ENCODE measurements at places on chromosomes 5 and 9.

DNA sequence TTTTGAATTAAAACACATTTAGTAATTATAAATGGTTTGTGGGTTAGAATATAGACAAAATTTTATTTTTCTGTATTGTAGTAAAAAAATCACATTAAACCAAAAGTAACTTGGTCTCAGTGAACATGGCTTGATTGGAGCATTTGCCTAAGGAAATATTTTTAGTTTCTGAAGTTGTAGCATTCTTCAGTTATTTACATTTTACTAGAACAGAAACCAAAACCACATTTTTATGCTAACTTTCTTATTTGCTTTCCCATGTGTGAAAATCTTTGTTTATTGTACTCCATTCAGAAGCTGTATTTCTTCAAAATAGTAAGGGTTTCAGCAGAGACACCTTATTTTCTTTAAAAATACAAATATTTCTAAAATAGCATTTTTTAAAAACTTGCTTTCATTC lies 129.9 kb downstream of the SGCD start:
- no peak for DNase-seq

DNA sequence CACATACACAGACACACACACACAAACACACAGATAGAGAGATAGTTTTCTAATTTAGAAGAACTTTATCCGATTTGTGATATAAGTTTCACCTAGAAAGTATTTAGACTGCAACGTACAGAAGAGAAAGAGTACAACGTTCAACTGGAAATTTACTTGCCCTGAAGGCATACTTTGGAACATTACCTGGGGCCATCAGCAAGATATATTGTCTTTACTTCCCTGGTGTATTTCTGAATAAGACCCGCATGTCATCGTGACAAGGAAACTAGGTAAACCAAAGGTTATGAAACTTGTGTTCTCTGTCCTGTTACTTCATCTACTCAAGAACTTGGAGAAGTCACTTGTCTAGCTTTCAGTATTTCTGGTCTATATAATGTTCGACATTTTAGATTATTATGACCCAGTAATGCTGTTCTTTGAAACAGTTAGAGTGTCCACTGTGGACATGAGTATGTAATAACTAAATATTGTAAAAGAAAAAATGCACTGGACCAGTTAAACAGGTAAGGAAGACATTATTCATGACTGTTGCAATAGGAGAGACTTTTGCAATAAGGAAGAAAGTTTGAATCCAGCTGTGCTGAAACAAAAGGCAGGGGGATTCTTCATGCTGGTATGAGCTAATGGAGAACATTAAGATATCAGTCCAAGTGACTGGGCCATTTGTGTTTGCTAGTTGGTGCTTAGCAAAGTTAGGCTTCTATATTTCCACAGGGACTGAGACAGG lies 1791.1 kb downstream of the MAT2B start:
- no peak for DNase-seq

- no peak for DNase-seq
Observed at GRCh38 chr9:79471580-79472543, 99.9 kb upstream of the TLE4 start.

DNA sequence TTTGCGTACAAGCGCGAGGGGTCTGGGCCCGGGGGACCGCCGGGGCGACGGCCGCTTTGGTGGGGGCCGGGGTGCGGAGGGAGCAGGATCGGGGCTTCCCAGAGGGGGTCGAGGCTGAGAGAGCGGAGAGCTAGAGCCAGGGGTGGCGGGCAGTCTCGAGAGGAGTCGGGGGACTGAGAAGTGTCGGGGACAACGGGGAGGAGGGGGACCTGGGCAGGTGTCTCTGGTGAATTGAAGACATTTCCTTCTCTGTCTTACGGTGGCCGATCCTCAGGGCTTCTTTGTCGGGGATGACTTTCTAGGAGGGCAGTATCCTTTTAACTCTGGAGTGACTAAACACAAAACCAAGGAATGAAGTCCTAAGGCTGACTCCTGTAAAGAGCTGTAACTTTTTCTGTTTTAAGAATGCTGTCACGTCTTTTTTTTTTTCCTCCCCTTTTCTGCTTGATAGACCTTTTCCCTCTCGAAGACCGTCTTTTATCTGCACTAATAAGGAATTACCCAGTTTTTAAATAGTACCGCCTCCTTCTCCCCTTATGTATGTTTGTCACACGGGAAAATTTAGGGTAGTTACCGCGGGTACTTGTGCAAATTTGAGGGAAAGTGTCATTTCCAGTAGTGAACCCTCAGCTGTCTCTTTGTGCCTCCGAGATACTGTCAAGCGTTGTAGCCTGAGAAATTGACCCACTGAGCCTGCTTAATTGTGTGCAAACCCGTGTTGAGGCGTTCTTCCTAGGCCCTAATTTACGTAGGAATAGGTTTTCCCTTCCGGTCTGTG lies 822 bp downstream of the DENND4C start:
- DNase-seq = peak; percentile 30

- no peak for DNase-seq
Observed at GRCh38 chr5:177303925-177304391, 359 bp downstream of the PRELID1 start.

GRCh38 chr9:83698976-83699585 lies 8.7 kb downstream of the UBQLN1 start:
- no peak for DNase-seq

GRCh38 chr9:129221979-129222635 lies 44.0 kb upstream of the IER5L start:
- DNase-seq = no peak

- DNase-seq = no peak
Observed at GRCh38 chr9:36731068-36731956, 158.6 kb downstream of the MELK start.

- no peak for DNase-seq
Observed at GRCh38 chr9:36451949-36452348, 51.9 kb upstream of the RNF38 start.

DNA sequence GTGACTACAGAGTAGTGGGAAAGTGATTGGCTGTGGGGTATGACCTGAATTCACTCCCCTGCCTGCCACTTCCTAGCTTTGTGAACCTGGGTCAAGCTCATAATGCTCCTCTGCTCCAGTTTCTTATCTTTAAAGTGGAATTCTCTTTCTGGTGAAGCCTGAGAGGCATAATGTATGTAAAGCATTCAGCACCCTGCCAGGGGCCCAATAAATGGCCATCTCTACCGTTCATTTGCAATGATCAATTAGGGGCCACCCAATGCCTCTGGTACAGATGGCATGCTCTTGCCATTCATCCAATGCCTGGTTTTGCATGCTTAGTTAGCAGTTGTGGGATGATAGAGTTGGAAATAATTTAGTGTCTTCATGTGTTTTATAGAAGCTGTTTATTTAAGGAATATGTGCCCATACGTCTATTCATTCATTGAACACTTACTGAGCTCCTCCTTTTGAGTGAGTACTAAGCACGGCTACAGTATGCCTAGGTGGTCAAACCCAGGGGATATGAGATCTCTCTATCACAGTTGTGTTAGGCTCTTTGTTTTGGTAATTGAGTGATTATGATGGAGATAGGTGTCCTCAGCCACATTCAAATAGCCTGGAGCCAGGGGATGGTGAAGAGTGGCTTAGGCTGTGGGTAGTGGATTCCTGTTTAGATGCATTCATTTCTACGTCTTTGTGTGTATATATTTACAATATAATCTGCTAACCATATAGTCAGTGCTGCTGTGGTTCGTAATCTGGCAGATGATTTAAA lies 15.3 kb downstream of the ZNF462 start:
- no peak for DNase-seq

DNA sequence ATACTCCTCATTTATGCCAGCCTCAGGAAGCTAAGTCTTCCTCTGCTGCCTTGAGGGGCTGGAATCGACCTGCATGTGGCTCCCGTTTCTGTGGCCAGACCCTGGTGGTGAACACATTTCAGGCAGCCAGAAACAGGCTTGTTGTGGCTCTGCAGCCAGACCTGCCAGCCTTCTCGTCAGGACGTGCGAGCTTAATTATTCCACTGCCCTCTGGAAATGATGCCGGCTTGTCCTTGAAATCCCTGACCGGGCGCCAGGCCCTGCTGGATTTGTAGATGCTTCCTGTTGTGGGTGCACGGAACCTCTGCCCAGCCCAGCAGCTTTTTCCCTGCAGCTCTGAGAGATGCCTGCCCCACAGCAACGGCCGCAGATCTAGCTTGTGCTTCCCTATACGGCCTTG lies 41.6 kb downstream of the PDZD2 start:
- DNase-seq = no peak

- no peak for DNase-seq
Observed at GRCh38 chr5:60598424-60598823, 101.5 kb downstream of the DEPDC1B start.

GRCh38 chr5:36900283-36900682 lies 23.7 kb downstream of the NIPBL start:
- DNase-seq = no peak

DNA sequence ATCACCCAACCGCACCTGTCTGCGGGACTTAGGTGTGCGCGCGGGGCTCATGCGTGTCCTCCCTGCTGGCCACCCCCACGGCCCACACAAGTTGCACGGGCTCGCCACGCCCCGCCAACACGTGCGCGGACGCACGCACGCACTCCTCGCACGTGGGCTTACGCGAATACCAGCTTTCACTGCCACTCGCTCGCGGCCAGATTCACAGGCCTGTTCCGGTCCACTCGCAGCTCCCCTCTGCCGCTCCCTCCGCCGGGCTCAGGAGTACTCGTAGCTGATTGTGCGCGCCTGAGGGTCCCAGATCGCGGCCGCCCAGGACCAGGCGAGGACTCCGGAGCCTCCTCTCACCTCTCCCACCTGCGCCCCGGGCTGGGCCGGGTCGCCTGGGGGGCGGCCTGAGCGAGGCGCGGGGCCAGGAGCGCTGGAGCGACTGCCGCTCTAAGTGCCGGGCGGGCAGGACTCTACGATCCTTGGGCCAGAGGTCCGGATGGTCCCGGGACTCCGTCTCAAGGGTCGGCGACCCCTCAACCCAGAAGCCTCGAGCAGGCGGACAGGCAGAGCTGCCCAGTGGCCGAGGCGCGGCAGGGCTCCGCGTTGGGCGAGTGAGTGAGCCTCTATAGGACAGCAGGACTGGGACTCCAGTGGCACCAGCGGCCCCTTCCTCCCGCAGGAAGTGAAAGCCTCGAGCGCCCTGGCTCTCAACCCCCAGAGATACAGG lies 3.4 kb downstream of the PCDHGC5 start:
- DNase-seq = no peak

DNA sequence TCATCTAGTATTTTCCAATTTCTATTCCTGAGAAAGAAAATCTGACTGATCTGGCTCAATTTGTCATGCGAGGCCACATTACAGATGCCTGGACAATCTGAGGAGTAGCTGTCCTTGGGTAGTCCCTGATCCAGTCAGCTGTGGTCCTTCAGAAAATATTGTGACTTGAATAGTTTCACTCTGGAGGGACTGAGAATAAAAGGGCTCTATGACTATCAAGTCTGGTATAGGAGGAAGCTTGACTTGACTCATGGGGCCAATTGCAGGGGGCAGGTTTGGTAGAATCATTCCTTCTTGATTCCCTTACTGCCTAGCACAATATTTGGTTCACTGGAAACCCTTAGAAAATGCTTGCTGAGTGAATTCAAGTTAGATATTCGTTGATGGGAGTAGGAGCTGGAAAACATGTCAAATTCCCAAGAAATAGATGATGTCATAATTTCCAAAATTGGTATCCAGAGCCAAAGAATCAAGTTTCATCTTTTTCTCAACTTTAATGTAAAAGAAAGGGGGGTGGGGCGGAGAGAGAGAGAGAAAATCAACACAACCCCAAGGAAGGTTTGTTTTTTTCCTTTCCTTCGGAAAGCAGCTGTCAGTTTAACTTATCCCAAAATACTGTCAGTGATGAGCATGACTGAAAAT lies 32.4 kb upstream of the STX17 start:
- no peak for DNase-seq

- DNase-seq = no peak
Observed at GRCh38 chr5:101346906-101347305, 443.8 kb upstream of the ST8SIA4 start.

DNA sequence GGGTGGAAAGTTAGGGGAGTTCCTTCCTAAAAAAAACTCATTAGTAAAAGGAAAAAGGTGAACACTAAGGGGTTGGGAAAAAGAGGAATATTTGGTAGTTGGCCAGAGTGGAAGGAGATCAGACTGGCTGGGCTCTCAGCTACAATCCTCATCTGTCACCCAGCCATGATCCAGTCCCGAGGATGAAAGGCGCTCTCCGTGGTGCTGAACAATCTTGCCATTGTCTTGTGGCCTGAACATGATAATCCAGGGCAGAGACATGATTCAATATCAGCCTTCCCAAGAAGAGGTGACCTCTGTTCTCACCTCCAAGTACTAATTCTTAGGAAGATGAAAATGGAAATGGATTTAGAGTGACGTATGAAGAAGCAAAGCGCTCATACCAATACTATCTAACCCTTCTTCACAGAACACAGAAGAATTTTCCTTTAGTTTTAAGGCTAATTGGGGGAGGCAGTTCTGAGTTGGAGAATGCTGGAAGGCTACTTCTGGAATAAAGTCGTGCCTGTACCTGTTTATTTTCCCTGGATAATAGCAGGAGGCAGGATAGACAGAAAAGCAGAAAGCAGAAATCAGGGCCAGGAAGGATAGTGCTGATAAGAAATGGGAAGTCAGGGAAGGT lies 36.6 kb upstream of the MYORG start:
- DNase-seq = no peak

DNA sequence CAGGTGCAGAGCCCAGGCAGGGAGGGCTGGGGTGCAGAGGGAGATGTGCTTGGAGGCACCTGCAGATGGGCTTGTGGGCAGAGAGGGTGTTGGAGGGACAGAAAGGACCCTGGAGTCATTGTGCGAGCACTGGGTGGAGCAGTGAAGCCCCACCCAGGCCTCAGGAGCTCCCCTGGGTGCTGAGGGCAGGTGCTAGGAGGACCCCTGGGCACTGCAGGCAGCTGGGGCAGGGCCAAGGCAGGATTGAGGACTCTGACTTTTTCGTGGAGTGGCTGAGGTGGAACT lies 10.3 kb upstream of the SLC6A18 start:
- no peak for DNase-seq

DNA sequence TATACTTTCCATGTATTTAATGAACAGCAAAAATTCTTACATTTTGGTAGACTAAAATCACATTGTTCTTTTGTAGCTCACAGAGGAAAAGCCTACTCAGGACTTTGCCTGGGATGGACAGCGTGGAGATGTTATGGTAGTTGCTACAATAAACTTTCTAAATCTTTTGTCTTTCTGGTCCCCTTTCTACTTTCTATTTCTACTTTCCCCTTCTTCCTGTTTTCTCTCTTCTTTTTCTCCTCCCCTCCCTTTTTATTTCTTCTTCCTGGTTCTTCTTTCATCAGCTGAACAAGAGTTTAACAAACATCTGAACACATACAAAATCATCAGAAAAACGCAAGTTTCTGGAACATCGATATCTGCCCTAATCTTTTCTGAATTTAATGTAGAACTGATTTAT lies 15.6 kb upstream of the GDNF start:
- no peak for DNase-seq
